ENCODE measurements at places on chromosomes 13 and 19.

- no peak for DNase-seq
Observed at GRCh38 chr13:27149702-27150101, 21.9 kb downstream of the USP12 start.

GRCh38 chr13:74819549-74819948 is 662.4 kb downstream of the TBC1D4 start:
- DNase-seq, result no peak

- DNase-seq, result no peak
Observed at GRCh38 chr13:73991384-73991783, 142.8 kb downstream of the KLF12 start.

DNA sequence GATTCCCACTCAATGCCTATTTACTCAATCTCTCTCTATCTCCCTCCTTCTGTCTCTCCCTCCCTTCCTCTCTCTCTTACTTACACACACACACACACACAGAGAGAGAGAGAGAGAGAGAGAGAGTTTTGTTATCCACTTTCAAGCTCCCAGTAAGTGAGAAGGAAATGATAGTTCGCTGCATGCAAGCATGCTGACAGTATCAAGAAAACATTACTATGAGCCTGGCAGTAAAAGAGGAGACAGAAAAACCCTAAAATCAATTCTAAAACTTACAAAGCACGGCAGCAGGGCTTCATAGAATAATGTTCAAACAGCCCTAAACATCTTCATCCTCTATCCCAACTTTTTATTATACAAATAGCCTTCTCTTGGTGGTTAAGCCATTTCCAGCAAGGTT is 171.9 kb downstream of the FOXO1 start:
- DNase-seq, result no peak

DNA sequence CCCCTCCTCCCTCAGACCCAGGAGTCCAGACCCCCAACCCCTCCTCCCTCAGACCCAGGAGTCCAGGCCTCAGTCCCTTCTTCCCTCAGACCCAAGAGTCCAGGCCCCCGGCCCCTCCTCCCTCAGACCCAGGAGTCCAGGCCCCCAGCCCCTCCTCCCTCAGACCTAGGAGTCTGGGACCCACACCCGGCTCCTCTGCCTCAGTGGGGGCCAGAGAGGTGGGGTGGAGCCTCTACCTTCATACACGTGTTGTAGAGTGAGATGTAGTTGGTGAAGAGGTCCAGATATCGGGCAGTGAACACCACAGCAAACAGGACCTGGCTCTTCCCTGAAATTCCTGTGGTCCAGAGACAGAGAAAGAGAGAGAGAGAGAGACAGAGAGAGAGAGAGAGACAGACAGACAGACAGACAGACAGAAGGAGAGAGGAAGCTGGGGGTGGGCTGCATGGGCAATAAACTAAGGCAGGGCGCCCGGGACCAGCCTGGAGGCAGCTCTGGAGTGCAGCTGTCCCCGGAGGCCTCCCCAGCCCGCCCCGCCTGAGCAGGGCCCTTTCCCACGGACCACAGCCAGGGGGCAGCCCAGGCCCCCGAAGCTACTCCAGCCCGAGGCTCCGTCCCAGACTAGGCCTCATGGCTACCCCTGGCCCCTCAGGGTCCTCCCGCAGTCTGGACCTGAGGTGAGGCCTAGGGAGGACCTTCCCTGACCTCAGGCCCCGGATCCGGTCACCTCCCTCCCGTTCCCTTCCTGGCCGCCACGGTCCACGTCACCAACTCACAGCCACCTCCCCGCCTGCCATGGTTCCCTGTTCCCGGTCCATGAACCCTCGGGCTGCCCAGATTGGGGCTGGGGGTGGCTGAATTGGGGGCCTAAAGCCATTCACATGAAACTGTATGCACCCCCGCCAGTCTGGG is 907 bp downstream of the KDELR1 start:
- DNase-seq, result peak; percentile 37

DNA sequence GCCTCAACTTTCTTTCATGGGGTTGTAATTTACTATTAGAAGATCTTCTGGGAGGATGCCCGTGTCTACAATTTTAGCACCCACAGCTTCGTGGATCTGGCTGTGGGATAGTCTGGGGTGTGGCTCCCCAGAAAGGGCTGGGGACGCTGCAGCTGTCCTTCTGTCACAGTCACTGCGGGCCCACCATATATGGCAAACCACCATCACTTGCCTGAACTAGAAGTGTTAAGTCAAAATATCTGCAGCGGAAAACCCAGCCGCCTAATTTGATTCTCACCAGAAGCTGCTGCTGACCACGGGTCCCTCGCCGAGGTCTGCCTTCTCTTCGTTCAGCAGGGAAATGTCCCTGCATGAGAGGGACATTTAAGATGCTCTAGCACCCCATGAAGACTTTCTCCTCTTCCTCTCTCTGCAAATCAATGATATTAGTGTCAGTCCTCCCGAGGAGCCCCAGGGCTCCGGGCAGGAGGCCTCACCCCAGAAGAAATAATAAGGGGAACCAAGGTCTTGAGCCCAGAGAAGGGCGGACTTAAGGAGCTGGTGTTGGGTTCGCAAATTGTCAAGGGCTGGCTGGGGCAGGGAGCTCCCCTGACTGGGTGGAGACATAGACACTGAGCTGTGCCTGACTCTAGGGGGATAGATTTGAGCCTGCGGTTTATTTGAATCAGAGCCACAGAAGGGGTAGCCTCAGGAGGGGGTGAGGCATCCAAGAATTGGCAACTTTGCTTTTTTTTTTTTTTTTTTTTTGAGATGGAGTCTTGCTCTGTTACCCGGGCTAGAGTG is 3.0 kb upstream of the MATK start:
- no peak for DNase-seq

DNA sequence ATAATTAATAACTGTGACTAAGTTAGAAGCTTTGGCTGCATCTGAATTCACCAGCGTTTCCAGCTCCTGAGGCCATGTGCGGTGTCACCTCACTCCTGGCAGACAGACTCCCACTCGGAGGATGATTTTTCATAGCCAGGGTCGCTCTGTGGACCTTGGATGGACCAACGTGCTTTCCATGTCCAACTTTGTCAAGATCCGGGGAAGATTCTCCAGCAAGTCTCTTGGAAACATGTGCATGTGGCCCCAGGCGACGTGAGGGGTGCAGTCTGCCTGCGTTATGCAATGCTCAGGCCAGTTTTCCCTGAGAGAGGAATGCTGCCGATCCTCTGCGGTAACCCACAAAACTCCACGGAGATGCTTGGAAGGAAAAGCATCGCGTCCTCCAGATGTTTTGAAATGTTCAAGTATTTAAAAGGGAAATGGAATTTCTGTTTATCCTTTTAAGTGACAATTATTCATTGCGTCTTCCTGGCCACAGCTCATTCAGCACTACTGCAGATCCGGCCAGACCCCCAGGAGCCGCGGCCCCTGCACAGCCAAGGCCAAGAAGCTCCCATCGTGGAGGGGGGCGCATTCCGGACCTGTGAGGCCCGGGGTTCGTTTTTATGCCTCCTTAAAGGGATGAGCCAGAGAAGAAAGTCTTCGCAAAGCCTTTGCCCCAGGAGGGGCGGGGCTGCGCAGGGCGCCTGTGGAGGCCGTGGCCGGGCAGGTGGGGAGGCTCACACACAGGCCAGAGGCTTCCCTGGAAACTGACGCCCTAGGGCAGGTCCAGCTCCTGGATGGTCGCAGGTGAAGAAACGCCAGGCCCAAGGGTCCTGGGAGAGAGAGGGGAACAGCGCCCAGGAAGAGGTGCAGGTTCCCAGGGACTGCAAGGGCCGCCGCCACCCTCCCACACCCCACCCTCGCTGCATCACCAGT is 46.0 kb downstream of the C13orf46 start:
- DNase-seq, result no peak

GRCh38 chr19:46951171-46951986 is 68.3 kb upstream of the NPAS1 start:
- DNase-seq, result no peak

- DNase-seq, result no peak
Observed at GRCh38 chr19:38389957-38390924, 1.7 kb downstream of the SPRED3 start.

- DNase-seq, result no peak
Observed at GRCh38 chr13:53276265-53276664, 247.7 kb downstream of the OLFM4 start.

GRCh38 chr13:73411067-73411809 is 352.4 kb downstream of the KLF5 start:
- no peak for DNase-seq

- DNase-seq, result no peak
Observed at GRCh38 chr19:11061952-11062351, 27.3 kb upstream of the LDLR start.

DNA sequence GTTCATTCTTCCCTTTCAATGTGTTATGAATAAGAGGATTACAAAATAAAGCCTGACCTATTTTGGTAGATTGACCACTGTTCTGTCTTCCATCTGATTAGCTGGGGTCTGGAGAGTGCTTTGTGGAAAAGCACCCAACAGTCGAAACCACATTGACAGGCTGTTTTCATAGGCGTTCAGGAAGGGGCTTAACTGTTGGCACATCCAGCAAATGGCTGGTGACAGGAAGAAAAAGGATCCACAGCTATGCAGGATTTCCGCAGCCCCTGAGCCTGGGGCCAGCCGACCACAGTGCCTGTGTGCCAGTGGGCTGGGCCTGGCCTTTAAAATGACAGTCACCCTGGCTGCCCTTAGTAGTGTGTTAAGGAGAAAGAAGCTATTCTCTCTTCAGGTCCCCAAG is 113.3 kb downstream of the SIPA1L3 start:
- no peak for DNase-seq

GRCh38 chr19:48900477-48901406 is 630 bp downstream of the NUCB1 start:
- no peak for DNase-seq

DNA sequence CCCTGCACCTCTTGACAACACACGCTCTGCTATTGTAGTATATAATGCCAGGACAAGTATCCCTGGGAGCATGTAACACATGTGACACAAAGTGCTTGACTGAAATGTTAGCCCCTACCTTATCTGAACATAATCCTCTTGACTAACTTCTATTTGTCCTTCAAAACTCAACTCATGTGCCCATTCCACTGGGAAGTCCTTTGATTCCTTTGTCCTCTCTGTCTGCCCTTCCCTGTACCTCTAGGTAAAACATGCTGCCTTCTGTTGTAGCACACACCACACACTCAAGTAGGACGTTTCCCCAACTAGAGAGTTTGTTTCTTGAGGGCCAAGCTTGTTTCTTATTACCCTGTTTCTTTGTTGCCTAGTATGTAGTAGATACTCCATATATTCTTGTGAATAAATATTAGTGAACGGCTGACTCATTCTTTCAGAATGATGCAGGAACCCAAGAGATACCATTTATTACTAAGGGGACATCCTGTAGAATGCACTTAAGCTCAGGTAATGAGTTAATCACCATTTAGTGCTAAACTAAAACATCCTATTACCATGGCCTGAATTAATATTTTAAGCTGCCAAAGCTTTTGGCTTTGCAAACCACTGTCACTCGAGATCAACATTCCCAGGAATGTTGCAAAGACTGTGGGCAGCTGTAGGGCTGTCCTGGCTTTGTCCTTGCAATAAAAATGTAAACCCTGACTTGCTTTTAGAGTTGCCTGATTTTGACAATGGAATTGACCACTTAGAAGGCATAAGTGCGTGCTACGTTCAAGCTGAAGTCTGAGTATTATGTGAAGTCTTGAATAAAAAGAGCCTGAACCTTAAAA is 313.4 kb downstream of the COG6 start:
- no peak for DNase-seq

- no peak for DNase-seq
Observed at GRCh38 chr13:40982772-40983171, 36.3 kb downstream of the ELF1 start.

- no peak for DNase-seq
Observed at GRCh38 chr19:51417107-51417809, at the start of gene SIGLEC10. Gene SIGLEC10 (minus strand): TSS chr19:51417642. CDS start chr19:51417581, 61 bp downstream.

DNA sequence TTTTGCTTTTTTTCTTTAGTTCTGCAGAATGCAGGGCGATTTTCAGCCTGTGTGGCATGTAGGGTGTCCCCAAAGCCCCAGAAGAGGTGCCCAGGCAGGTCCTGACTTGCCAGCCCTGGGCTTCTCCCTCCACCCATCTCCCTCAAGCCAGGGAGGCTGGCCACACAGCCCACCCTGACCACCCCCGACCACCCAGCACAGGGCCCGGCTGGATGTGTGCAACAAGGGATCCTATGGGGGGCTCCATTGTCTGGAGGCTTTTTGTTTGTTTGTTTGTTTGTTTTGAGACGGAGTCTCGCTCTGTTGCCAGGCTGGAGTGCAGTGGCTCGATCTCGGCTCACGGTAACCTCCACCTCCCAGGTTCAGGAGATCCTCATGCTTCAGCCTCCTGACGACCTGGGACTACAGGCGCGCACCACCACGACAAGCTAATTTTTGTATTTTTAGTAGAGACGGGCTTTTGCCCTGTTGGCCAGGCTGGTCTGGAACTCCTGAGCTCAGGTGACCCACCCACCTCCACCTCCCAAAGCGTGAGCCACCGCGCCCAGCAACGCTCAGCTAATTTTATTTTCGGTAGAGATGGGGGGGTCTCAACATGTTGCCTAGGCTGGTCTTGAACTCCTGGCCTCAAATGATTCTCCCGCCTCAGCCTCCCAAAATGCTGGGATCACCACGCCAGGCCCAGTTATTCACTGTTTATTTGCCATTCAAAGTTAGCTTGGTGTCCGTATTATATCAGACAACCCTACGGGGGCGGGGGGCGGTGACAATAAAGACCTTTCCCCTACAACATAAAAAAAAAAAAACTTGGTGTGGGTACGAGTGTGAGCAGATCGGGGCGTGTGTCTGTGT is 7.8 kb upstream of the MKNK2 start:
- DNase-seq, result no peak

DNA sequence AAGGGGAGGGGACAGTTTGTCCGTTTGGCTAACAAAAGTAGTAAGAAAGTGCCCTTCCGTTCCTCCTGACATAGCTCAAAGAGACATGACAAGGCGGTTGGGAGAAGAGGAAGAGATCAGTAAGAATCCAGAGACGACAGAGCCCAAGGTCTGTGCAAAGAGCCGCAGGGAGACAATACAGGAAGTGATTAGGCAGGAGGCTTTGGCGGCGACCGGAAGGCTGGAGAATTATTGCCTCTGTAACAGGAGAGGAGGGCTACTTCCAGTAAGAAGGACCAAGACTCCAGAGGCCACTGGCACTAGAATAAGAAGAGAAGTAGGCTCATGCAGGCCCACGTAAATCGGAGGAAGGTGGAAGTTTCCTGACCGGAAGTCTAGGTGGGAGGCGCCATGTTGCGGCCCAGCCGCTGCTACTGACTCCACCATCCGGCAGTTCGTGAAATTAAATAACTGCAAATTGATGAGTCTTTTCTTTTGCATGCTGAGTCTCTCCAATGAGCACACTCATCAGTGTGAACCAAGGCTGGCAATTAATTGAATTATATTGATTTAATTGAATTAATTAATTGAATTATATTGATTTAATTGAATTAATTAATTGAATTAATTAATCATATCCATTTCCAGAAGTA is 9.9 kb downstream of the RFX2 start:
- no peak for DNase-seq

- no peak for DNase-seq
Observed at GRCh38 chr13:111625526-111626315, 305.3 kb downstream of the TEX29 start.

Measured in NCI-H1105 treated with DMSO at 0.1 percent for 48 hours (cell line).